ENCODE measurements at places on chromosomes 2 and 18. TPM values are rescaled to one million over a fixed set of nuclear protein-coding genes. Genes with fewer than 3 reads are reported as not detected.

CFAP221 gene
- total RNA-seq, result 0.69 TPM

GRCh38 chr18:51687845-51688585 lies 490.5 kb upstream of the MEX3C start:
- DNase-seq, result no peak

HS6ST1 gene
- 19.4 TPM for total RNA-seq

- DNase-seq, result no peak
These were observed 228.3 kb downstream of the SEPTIN10 start for GRCh38 chr2:109385506-109385905.

GRCh38 chr2:176637486-176638166 lies 368.4 kb downstream of the MTX2 start:
- peak; percentile 32 for DNase-seq

DNA sequence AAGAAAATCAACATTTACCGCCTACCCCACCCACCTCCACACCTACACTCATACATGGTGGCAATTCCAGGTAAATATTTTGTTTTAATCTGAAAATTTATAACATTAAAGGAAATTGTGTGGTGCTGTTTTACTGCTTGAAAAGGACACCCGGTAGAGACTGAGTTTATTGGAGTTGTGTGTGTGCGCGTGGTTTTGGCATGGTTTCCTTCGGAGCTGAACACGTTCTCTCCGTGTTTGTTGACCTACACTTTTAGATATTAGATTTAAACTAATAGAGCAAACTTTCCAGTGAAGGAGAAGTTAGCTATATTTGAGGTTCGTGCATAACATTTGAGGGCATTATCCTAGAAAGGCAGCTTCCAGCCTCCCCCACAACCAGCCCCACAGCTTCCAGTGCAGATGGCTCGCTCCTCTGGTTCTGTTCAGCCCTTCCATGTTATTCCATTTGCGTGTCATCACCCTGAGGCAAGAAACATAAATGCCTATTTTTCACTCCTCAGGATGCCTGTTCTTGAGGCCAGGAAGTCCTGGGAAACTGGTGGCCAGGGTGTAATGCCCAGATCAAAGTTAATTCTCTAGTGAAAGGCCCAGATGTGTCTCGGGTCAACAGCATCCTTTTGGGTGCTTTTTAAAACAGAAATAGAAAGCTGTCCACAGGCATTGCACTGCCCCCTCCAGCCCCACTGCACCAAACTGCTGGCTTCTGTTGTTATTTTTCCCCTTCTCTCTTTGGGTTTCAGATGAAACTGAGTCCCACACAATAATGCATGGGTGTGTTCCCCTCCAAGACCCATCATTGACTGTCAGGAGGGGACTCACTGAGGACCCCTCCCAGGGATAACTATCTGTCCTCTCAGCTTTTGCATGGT lies 190.2 kb downstream of the SETBP1 start:
- no peak for DNase-seq

DNA sequence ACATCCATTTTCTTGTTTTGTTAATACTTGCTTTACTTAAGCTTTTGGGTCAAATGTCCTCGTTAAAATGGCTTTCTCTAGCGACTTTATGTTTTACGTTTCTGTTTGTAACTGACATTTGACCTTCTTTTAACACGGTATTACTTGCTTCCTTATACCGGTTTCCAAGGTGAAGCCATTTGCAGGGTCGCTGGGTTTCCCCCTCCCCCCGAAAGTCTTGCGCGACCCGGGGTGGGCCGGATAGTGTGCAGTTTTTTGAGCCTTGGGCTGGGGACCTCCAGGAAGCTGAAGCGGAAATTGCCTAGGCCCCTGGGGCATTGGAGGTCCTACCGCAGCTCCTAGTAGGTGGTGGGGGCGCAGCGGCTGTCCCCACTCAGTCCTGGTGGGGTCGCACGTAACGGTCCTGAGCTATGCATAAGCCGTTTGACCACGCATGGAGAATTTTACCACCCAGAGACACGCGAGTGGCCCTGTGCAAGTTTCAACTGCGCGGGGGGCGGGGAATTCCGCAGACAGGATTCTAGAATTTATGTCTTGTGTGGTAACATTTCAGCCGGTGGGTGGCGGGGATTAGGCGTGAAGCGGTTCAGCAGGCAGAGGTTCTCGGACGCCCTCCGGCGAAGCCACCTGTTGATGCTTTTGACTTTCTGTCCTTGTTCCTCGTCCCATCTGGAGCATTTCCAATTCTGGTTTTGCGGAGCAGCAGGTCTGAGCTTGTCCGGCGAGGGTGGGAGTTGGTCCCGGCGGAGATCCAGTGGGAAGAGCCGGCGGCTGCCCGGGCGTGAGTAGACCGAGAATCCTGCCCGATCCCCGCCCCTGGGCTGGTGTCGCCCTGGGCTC lies 2.4 kb downstream of the CFLAR start:
- DNase-seq, result peak; percentile 86

GPR155 gene
- total RNA-seq, result 15.9 TPM

RNPEPL1 gene
- total RNA-seq, result 74.5 TPM

KIF5C gene
- 0.47 TPM for total RNA-seq
